Activated CD4-positive, alpha-beta T cell treated with anti-CD3 and anti-CD28 coated beads for 1 hour (primary cell): ENCODE measurements at places on chromosomes 12 and 14.

- no peak for DNase-seq
Observed at GRCh38 chr12:68453876-68454275, 121.7 kb upstream of the MDM1 start.

- DNase-seq = no peak
Observed at GRCh38 chr14:98711453-98711852, 560.5 kb downstream of the BCL11B start.

- no peak for DNase-seq
Observed at GRCh38 chr12:71223139-71223538, 65.3 kb upstream of the TSPAN8 start.

DNA sequence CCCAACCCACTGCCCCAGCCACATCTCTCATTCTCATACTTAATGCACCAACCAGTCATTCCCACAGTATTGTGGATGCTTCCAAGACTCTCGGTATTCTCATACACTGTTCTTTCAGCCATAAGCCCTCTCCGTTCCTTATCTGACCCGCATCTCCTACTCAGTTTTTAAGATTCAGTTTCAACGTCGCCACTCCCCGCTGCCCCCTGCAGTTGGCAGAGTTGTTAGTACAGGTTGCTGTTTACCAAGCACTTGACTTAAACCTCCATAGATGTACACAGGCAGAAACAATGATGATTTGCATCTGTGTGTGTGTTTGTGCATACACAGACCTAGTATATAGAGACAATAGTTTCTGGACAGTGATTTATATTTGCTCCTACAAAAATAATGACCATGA is 40.2 kb downstream of the PAH start:
- no peak for DNase-seq

- DNase-seq = no peak
Observed at GRCh38 chr14:104528496-104528895, 51.1 kb upstream of the C14orf180 start.

- DNase-seq = no peak
Observed at GRCh38 chr14:69413483-69413882, 15.0 kb downstream of the SLC39A9 start.

DNA sequence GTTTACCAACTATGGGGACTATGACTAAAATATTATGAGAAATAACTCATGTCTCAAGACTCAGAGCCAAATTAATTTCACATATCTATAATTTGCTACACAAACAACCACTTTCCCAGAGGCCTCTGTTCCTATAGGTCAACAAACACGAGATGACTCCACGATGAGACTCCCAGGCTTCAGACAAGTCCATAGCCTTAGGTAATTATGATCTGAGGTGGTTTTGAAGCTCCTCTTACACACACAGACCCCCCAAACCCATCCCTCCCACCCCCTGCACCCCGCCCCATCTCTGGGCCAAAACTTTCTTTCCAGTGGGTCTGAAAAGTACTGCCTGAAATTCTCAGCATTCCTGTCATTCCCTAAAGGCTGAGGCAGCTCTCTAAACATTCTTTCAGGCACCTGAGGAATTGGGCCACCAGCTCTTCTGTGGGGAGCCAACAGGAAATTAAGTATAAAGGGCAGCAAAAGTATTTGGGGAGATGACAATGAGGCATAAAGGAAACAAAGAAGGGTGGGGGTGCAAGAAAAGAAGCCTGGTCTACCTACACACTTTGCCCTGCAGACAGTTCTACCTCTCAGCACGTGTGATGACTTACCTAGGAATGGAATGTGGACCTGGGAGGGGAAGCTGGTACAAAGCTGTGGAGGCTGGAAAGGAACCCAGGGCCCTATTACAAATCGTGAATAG is 143.6 kb downstream of the PAWR start:
- no peak for DNase-seq

DNA sequence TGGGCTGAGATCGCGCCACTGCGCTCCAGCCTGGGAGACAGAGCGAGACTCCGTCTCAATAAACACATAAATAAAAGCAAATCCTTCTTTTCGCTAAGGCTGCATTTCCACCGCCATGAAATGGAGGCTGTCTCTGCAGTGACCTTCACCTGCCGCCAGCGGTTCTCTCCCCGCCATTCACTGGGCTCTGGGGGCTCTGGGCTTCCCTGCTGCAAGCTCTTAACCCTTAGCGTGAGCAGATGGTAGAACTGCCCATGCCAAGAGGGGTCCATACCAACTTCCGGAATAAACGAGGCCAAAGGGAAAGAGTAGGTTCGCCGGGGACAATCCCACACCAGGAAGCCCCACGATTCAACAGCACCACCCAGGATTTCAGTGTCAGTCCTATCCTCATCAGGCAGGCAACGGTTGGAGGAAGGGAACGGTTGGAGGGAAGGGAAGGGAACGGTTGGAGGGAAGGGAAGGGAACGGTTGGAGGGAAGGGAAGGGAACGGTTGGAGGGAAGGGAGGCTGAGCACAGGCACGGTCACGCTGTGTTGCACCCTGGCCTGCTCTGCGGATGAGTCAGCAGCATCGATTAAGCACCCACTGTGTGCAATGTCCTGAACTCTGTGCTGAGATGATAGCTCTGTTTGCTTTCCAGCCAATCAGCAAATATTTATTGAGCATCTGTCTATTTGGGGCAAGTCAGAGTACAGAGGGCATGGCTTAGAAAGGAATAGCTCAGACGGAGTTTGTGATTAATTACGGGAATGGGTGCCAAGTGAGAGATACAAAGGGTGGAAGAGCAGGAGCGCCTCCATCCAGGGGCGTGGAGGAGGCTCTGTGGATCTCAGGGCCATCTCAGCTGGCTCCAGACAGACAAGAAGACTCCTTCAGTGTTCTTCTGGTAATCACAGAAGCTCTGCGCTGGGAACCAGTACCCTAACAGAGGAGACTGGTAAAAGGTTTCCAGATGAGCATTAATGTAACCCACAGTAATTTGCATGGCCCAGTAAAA is 77.9 kb downstream of the NINJ2 start:
- DNase-seq = no peak
